ENCODE measurements at places on chromosomes 4 and X.

GRCh38 chr4:80180743-80181142 lies 16.6 kb upstream of the PRDM8 start:
- no peak for DNase-seq

GRCh38 chr4:141657550-141658250 lies 21.3 kb downstream of the IL15 start:
- no peak for DNase-seq

- no peak for DNase-seq
These were observed 27.0 kb upstream of the TMEM150C start for GRCh38 chr4:82588771-82589270.

GRCh38 chrX:136780241-136780640 lies 491 bp downstream of the ARHGEF6 start:
- no peak for DNase-seq

- no peak for DNase-seq
These were observed 97.3 kb downstream of the PSAPL1 start for GRCh38 chr4:7337196-7338058.

- DNase-seq: no peak
These were observed 21.7 kb downstream of the LETM1 start for GRCh38 chr4:1834047-1834775.

GRCh38 chr4:100268789-100269188 lies 78.5 kb upstream of the DDIT4L start:
- no peak for DNase-seq

GRCh38 chr4:89009761-89010369 lies 47.1 kb downstream of the FAM13A start:
- no peak for DNase-seq

DNA sequence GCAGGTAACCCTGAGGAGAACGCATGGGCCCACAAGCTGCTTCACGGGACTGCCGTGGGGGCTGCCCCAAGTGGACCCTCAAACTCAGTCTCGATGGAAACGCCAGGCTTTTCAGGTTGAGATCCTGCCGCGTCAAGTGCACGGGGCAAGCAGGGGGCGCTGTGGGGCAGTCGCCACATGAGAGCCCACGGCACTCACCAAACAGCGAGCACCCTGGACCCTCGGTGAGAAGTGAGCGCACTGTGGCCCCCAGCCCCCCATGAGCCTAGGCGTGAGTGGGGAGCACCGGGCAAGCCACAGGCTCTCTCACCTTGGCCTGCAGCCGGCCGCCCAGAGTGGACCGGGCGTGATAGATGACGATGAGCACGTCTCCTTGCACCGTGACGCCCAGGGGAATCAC lies 50.9 kb upstream of the CPLX1 start:
- no peak for DNase-seq

DNA sequence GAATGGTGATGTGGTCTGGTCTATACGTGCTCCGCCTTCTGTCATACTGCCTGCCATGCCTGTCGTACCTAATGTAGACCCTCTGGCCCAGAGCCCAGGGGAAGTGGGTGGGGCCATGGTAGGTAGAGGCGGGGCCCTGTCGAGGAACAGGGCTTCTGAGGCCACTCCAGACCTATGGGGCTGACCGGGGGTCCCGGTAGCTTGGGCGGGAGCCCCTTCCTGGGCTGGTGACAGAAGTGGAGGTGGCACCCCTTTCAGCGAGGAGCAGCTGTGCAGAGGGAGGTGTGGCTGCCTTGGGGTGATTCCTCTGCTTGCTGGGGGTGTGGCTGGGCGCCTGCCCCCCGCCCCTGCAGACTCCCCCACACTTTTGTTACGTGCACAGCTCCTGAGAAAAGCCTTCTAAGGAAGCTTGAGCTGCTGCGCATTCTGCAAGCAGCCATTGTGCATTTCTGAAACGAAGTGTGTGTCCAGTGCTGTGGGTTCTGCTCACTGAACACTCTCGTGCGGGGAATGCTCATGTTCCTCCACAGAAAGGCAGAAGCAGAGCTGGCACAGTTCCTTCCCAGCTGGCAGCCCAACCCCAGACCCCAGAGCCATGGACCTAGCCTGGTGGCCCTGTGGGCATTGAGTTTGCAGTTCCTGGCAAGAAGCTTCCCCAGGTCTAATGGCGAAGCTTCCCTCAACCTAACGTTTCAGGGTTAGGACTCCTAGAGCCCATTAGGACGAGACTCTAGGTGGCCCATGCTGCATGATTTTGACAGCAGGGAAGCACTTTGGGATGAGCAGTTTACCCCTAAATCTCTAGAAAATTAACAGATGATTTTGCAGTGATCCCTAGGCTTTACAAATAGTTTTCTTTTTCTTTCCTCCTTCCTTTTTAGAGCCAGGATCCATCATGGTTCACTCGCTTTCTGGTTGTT lies 72.7 kb upstream of the HGFAC start:
- no peak for DNase-seq

DNA sequence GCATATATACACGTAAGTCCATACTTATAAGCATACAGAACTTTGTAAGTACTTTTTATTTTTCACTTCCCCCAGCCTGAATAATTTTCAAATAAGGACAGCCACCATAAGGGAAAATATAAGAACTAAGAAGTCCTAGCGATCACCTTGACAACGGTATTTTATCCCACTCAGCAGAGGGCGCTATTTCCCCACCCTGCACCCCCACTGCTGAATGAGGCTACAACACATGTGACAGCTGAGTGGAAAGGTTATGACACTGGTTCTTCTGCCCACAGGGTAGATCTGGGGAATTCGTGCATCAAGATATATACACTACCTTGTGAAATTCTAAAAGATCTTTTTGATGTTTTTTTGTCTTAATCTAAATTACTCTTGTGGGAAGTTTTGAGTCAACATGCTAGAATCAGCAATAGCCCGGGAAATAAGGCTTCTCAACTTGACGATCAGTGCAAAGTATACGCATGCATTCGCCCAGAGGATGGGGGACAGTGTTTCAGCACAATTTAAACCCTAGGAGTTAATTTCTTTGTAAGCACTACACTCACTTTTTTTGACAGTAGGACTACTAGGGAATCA lies 151.5 kb downstream of the CORIN start:
- DNase-seq: peak; percentile 34

GRCh38 chr4:97496298-97496873 lies 646.9 kb downstream of the STPG2 start:
- DNase-seq: no peak

DNA sequence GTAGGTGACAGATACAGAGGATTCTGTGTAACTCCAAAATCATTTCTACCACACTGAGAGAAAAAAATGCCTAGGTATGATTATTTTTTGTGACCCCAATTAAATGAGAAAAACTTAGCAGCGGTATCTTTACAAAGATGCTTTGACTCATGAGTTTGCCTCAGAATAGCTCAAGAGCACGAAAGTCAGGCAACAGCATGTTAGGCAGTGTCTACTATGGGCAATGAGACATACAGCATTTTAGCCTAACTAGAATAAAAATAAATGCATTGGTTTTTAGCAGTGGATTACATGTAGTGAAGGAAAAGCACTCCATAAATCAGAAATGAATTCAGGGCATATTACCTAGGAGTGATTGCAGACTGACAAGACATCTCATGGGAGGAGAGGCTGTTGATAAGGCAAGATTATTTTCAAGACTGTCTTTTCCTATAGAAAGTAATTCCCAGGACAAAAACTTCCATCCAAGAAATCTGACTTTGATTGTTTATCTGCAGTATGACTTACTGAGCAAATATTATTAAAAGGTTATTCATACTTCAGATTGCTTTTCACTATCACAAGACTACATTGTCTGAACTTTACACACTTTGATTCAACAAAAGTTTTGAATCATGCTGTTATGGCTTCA lies 3.6 kb downstream of the ANXA10 start:
- DNase-seq: no peak

DNA sequence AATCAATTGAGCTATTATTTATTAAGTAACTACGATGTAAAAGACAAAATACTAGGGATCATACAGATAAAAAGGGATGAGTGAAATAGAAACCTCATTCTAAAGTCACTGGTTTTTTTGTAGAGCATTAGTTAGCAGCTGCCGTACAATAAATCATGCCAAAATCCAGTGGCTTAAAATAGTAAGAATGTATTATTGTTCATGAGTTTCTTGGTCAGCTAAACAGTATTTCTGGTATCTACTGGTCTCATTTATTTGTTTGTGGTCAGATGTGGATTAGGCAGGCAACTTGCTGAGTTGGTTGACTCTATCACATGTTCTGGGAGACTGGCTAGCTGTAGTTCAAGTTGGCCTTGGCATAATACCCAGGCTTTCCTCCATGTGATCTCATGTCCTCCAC lies 667.3 kb downstream of the GALNTL6 start:
- DNase-seq: no peak
